ENCODE measurements at places on chromosomes 12 and 14. TPM values are rescaled to one million over a fixed set of nuclear protein-coding genes. Genes with fewer than 3 reads are reported as not detected.

CLEC1B gene
- not detected for total RNA-seq

PEBP1 gene
- total RNA-seq, result 286 TPM

RPL10L gene
- not detected for total RNA-seq

RTN1 gene
- not detected for total RNA-seq

RASSF9 gene
- 1.4 TPM for total RNA-seq

EPYC gene
- total RNA-seq, result not detected

PAWR gene
- 54.9 TPM for total RNA-seq

TBX5 gene
- not detected for total RNA-seq

NOS1 gene
- 0.46 TPM for total RNA-seq

OASL gene
- total RNA-seq, result 2.5 TPM

DACT1 gene
- 0.43 TPM for total RNA-seq

RAD9B gene
- 0.46 TPM for total RNA-seq

FAIM2 gene
- total RNA-seq, result not detected

DPF3 gene
- total RNA-seq, result 0.13 TPM

EPS8 gene
- total RNA-seq, result 55.2 TPM

EFS gene
- not detected for total RNA-seq

ATF7 gene
- 19.4 TPM for total RNA-seq

INHBC gene
- not detected for total RNA-seq

ATXN3 gene
- total RNA-seq, result 45.4 TPM

CACNA2D4 gene
- not detected for total RNA-seq

TC2N gene
- total RNA-seq, result 0.77 TPM

ARMH4 gene
- total RNA-seq, result 0.46 TPM

NINJ2 gene
- total RNA-seq, result 0.69 TPM

SRRM4 gene
- total RNA-seq, result not detected

LHX5 gene
- total RNA-seq, result not detected
